ENCODE measurements at places on chromosomes 6 and 20.

DNA sequence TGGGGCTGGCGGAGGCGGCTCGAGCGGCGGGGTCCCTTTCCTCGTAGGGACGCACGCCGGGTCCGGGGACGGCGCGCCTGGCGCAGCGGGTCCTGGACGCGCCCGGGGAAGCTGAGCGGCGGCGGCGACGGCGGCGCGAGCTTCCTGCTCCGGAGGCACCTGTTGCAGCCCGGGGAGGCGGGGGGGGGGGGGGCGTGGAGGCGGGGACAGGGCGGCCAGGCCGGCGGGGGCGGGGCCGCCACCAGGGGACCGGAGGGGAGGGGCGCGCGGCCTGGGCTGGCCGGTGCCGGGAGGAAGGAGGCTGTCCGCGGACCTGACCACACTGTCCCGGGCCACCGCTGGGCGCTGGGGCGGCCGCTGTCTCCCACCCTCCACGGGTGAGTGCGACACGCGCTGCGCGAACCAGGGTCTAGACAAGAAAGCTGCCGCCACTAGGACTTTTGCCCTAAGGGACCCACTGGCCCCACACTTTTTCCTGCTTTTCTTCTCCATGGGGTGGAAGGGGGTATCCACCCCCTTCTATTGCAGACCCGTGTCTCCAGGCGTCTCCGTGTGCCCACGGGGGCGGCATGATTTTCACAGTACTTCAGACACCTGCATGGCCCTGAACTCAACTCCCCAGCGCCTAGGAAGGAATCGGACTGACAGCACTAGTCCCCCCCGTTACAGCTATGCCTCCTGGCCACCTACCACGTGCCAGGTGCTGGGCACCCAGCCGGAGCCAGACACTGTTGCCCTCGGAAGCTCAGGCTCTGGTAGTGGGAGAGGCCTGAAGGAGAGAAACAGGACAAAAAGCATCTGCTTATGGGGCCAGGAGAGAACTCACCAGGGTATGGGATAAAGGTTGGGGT is at the start of gene NFATC2:
NFATC2 (minus strand) TSS at position 149 of the 851 bp plus-strand sequence. CDS start 220 bp downstream, outside the sequence.
- peak; percentile 45 for DNase-seq

DNA sequence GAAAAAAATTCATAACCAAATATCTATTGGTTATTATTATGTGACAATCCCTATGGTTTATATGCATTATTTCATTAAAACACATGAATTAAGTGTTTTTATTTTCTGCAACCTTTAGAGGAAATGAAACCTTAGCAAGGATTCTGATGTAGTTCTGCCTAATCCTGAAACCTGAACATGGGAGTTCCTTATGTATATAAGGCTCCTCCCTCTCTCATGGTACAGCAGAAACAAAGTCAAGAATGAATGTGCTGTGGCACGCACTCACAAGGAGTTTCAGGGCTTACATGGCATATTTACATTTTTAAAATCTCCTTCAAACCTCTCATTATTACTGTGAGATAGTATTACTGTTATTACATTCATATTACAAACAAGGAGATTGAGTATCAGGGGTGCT is 426.4 kb upstream of the CITED2 start:
- no peak for DNase-seq

DNA sequence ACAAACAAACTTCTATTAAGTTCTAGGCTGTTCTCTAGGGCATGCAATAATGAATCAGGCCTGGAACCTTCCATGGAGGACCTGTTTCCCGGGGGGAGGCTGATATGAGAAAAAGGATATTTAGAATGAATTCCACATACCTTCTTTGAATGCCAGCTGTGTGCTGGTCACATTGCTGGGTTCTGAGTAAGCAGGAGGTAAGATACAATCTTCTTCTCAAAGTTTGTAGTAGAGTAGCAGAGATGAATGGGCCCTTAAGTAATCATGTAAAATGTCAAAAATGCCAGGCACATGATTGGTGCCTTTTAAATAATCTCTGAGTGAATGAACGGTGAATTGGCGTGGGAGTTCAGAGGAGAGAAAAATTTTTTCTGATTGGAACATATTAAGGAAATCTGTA is 47.4 kb downstream of the TGM2 start:
- DNase-seq, result no peak

DNA sequence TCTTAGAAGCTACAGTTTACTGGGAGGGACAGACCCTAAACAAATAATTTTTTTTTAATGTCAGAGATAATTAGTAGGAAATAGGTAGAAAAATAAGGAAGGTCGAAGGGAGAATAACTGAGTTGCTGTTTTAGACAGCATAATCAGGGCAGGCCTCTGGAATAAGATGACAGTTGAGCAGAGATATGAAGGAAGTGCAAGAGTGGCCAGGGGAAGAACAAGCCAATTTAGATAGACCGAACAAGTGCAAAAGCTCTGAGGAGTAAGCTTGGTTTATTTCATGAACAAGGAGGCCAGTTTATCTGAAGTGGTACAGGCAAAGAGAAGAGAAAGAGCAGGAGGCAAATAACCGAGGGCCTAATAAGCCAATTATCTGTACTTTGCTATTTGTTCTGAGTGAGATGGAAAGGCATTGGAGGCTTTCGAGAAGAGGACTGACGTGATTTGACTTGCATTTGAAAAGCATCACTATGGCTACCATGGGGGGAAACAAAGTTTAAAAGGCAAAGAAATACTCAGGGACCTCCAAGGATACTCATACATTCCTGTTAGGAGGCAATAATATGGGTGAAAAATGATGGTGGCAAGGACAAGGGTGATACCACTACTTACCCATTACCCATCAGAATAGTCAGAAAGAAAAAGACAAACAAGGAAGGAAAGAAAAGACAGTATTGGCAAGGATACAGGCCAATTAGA is 19.7 kb downstream of the PROCR start:
- DNase-seq, result no peak

- DNase-seq, result no peak
Measured at GRCh38 chr6:127129251-127129650, 10.8 kb downstream of the RSPO3 start.
